ENCODE measurements at places on chromosomes 3 and 15.

GRCh38 chr3:170128977-170129431, 52.5 kb downstream of the PHC3 start:
- no peak overlapping the region for H3K27ac ChIP-seq
- H3K4me1 ChIP-seq = no peaks in the 10 kb centered on the region
- no peak for DNase-seq
- H3K36me3 ChIP-seq = peaks cover 24% of the 10 kb centered on the region

DNA sequence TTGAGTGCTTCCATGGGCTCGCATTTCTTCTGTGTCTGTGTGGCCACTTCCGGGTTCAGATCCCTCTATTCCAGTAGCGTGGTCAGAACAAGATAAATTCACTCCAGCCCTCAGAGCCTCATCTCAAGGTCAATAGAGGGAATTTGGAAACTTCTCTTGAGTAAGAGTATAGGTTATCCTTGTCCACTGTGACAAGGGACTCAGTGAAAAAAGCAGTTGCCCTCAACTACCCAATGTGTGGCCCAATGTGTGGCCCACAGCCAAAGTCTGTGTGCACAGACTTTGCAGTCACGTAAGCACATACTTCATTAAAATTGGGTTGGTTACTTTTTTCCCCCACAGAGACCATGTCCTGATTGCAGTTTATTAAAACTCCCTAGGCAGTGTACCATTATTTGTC, 305.6 kb upstream of the SEMA6D start:
- H3K36me3 ChIP-seq = no peaks in the 10 kb centered on the region
- DNase-seq = no peak
- H3K4me1 ChIP-seq = peaks cover 79% of the 10 kb centered on the region
- H3K27me3 ChIP-seq = no peaks in the 10 kb centered on the region

DNA sequence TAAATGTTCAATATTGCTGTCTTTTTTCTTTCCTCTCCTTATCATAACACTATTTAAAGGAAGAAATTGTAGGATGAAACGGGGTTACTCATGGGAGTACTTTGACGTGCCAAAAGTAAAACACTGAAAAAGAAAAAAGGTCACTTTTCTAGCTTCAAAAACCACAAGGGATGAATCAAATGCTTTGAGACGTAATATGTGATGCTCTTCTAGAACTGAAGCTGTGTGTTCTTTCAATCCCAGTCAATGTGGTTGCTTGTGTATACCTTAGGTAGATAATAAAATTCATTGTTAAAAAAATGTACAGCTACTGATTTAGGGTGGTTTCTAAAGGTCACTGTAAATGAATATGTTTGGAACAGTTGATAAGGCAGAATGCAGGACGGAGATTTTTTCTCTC, 538.8 kb upstream of the ZNF717 start:
- no peaks in the 10 kb centered on the region for H3K36me3 ChIP-seq
- no peaks in the 10 kb centered on the region for H3K27me3 ChIP-seq
- H3K4me3 ChIP-seq = no peak overlapping the region
- H3K27ac ChIP-seq = no peak overlapping the region
- no peak for DNase-seq

DNA sequence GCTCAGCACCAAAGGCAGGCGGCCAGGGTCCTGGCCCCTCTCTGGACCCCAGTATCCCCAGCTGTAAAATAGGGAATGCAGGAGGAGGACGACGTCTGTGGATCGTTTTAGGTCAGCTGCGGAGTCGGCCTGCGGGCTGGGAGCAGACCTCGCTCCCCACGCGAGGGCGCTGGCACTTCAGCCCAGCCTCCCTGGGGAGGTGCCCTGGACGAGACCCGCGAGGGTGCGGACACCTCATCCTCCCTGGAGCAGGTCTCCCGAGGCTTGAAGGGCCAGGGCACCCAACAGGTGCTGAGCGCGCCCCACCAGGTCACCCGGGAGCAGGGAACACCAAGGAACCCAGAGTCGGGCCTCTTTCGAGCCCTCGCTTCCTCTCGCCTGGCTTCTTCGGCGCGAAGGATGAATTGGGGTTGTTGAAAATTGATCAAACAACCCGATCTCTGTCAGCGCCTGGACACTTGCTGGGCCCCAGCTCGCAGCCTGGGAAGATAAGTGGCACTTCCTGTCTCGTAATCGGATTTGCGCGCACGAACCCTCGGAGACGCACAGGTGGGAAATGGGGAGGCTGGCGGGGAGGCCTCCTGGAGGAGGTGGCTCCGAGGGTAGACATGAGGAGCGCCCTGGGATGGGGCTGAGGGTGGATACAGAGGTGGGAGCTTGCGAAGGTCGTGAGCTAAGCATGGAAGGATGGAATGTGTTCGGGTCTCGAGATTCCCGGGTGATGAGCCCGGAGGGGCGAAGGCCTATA, 588 bp upstream of the VIPR1 start:
- no peak overlapping the region for H3K27ac ChIP-seq
- DNase-seq = no peak
- H3K4me3 ChIP-seq = peak overlapping the region; percentile 68
- no peaks in the 10 kb centered on the region for H3K36me3 ChIP-seq
- H3K4me1 ChIP-seq = peaks cover 16% of the 10 kb centered on the region

GRCh38 chr15:56017920-56018319, 24.5 kb upstream of the NEDD4 start:
- no peak overlapping the region for H3K27ac ChIP-seq
- no peaks in the 10 kb centered on the region for H3K27me3 ChIP-seq
- no peak overlapping the region for H3K4me3 ChIP-seq
- H3K36me3 ChIP-seq = no peaks in the 10 kb centered on the region

DNA sequence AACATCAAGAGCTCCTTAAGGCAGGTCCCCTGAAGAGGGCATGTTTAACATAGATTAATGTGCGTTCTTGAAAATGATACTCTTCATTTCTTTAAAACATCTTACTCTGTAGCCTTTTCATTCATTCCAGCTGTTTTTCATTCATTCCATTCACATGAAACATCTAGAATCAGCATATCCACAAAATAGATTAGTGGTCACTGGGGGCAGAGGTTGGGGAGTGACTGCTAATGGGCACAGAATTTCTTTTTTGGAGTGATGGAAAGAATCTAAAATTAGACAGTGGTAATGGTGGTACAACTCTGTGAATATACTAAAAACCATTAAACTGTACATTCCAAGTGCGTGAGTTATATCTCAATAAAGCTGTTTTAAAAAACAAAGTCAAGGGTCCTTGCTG, 15.4 kb upstream of the CXCR6 start:
- peaks cover 71% of the 10 kb centered on the region for H3K36me3 ChIP-seq
- H3K4me1 ChIP-seq = no peaks in the 10 kb centered on the region
- H3K4me3 ChIP-seq = no peak overlapping the region

- no peaks in the 10 kb centered on the region for H3K27me3 ChIP-seq
- no peaks in the 10 kb centered on the region for H3K4me1 ChIP-seq
- no peak overlapping the region for H3K27ac ChIP-seq
- H3K36me3 ChIP-seq = no peaks in the 10 kb centered on the region
- no peak for DNase-seq
Observed at GRCh38 chr3:128471720-128472119, 5.0 kb upstream of the DNAJB8 start.

Data from thoracic aorta (tissue), 2 donors.